ENCODE measurements at places on chromosomes 2 and 18.

- DNase-seq, result no peak
Observed at GRCh38 chr2:29033172-29033571, 41.2 kb downstream of the PCARE start.

- no peak for DNase-seq
Observed at GRCh38 chr2:112713585-112713925, 7.3 kb upstream of the NT5DC4 start.

DNA sequence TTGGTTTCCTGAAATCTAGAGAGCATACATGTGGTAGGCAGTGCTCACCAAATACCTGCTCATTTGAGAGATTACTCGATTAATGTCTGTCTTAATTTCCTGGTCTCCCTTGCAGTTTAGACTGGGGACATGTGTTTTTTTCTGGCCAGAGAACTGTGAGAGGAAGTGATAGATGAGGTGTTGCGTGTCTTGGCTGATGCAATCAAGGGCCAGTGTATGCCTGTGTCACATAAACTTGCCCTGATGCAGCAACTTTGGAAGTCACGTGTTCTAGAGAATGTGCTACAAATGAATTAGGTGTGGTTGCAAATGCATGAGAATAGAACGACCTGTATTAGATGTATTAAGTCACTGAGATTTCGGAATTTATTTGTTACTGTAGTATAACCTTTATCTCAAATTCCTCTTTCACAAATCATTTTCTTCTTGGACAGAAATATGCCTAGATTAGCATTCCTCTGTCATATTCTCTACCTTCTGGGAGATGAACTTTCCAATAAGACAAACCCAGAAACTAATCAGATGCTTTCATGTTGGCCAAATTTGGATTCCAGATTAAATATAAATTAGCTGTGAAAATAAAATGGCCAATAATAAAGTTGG is 9.9 kb upstream of the IL1A start:
- DNase-seq, result no peak

- no peak for DNase-seq
Observed at GRCh38 chr2:218036371-218036770, 32.7 kb upstream of the RUFY4 start.

GRCh38 chr2:235504441-235505180 is 10.8 kb downstream of the AGAP1 start:
- DNase-seq, result no peak

- DNase-seq, result no peak
Observed at GRCh38 chr2:39481611-39482010, 44.5 kb upstream of the MAP4K3 start.

- no peak for DNase-seq
Observed at GRCh38 chr18:79069717-79070151, 540 bp downstream of the ATP9B start.

Measured in CD8-positive, alpha-beta T cell (primary cell).